ENCODE measurements at places on chromosomes 12 and 14.

GRCh38 chr14:51682411-51682810, 30.7 kb downstream of the FRMD6 start:
- no peak for DNase-seq

- no peak for DNase-seq
These were observed 110.0 kb downstream of the EPS8 start for GRCh38 chr12:15679151-15679550.

DNA sequence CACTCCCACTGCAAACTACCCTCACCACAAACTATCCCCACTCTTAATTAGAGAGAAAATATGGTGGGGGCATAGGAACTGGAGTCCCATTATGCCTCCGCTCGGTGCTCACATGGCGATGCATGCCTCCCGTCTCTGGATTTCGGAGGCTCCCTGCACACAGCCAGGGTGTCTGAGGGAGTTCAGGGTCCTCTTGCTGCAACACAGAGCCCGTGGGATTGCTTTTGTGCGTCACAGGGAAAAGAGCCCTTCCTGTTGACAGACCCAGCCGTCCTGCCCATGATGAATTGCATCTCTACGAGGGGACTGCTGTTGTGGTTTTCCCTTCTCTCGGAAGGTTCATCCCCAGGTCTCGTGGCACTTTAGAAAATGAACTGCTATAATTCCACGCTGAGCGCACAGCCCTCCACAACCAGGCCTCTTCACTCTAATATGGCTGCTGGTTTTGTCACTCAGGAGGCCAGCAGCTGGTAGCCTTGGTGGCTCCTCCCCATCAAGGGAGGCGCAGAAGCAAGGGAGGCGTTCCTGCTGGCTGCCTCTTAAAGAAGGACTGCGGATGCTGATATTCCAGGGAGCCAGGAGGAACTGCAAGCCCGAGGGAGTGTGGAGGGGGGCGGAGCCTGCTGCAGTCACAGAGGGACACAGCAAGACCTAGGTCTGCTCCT, 158.0 kb downstream of the KCNA5 start:
- DNase-seq = no peak

DNA sequence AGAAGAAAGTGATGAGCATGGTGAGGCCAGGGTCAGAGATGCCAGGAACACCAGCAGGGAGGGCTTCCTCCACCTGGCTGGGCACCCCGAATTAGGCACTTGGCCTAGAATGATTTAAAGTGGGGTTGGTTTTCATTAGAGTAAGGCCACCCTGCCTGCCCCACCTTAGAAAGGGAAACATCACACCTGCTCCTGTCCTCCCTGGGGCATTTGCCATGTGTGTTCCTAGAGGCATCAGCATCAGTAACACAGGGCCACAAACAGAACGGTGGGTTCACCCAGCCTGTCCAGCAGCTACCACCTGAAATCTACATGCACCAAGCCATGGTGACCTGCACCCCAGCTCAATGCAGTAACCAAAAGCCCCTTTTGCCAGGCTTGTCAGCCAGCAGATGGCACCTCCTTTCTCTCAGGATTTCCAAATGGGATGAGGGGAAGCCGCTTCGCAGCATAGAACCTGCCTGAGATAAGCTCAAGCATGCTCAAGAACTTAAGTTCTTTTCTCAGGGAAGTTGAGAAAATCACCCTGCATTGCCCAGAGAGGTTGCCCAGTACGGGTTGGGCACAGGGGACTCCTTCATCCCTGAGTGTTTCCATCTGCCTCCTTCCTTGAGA, 338.8 kb downstream of the DPF3 start:
- DNase-seq = no peak

DNA sequence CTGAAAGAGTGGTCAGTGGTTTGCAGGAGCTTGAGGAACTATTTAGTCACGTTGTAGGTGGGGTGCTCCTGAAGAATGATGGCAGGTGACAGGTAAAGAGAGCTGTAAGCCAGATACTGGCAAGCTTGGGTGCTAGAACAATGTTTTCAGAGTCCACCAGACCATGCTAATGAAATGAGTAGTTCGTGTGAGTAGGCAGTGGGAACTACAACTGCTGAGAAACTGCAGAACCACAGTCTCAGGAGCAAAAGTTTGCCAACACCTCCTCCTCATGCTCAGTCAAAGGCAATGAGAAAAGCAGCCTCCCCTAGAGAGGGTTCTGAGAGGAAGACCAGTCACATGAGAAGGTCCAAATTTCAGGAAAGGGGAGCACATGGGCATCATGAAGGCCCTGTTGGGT, 91.3 kb downstream of the PRKD1 start:
- DNase-seq = no peak
